Stimulated activated CD4-positive, alpha-beta T cell treated with anti-CD3 and anti-CD28 coated beads, Interleukin-4, amount 100 ng/mL, for 48 hours (primary cell): ENCODE measurements at places on chromosomes 5 and 9.

- no peak for DNase-seq
Measured at GRCh38 chr9:79012561-79012960, 559.2 kb upstream of the TLE4 start.

DNA sequence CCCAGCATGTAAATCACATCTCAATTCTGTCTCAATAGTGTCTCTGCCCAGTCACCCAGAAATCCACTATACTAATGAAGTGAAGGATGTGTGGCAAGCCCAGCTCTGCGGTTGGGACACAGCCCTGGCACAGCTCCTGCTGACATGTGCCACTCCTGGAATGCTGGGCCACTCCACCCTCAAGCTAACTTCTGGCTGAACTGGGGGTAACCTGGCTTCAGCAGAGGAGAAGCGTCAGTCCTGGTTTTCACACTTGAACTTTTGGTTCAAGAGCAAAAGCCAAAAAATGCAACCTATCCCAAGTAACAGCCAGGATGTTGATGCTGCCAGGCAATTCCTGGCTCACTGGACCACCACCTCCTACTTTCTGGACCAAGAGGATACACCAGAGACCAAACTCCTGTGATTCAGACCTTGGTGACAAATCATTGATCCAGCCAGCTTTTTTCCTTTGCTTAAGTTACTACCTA is 86.4 kb downstream of the ARRDC3 start:
- DNase-seq: no peak

- no peak for DNase-seq
Measured at GRCh38 chr5:161925960-161926359, 78.0 kb downstream of the GABRA1 start.

DNA sequence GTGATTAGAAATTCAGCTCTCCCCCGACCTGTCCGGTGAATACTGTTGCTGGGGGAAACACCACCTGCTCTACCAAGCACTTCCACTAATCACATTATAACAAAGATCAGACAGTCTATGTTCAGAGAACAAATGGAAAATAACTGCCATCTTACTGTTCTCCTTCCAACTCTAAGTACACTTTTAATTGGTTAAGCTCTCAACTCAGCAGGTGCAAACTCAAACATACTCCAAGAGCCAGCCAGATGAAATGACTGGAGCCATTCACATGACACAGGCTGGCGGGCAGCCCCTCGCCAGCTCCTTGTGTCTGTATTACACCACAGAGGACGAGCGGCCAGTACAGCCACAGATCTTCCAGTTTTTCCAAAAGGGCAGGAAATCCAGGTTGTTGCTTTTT is 16.1 kb downstream of the LIFR start:
- DNase-seq: no peak

DNA sequence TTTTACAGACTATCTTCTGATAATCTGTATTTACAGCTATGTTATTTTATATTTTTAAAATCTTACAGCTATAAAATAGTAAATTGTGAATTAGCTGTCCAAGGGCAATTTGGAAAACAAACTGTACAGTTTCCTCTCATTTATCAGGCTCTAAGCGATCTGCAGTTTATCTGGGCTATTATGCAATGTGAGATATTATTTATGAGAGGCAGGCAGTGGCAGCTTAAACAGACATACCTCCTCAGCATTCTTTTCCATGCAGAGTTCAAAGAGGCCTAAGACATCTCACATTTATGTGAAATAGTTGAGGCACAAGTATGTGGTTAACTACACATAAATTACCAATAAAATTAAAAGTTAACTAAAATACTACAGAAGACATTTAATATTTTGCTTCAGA is 10.2 kb downstream of the NIPSNAP3B start:
- no peak for DNase-seq

- DNase-seq: no peak
Measured at GRCh38 chr5:100647461-100648230, 112.5 kb downstream of the FAM174A start.

DNA sequence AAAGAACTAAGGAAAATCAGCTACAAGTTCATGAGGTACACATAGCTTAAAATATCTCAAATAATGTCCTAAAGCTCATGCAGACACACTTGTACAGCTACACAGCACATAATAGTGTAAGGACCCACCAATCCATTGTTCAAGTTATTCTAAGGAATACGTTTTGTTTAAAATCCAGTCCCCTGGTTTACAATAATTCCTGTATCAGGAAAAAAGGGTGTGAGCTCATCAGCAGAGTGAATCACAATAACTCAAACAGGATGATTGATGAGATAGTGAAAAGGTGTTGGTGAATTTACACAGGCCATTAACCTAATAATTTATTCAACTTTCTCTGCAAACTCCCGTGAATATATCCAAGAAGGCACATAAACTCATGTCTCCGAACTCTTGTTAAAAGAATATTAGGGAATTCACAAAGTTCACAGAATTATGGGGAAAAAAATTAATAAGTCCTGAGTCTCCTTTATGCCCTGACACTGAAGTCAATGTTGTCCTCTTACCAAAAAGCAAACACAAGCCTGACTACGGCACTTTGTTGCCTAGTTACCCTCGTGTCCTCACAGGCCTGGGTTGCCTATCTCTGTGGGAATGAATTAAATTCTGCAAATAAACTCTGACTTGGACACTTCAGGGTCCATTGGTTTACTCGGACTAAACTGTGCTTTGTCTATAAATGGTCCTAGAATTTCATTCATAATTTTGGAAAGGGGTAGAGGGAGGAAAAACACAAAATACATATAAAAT is 142.8 kb upstream of the PDE4D start:
- DNase-seq: no peak

DNA sequence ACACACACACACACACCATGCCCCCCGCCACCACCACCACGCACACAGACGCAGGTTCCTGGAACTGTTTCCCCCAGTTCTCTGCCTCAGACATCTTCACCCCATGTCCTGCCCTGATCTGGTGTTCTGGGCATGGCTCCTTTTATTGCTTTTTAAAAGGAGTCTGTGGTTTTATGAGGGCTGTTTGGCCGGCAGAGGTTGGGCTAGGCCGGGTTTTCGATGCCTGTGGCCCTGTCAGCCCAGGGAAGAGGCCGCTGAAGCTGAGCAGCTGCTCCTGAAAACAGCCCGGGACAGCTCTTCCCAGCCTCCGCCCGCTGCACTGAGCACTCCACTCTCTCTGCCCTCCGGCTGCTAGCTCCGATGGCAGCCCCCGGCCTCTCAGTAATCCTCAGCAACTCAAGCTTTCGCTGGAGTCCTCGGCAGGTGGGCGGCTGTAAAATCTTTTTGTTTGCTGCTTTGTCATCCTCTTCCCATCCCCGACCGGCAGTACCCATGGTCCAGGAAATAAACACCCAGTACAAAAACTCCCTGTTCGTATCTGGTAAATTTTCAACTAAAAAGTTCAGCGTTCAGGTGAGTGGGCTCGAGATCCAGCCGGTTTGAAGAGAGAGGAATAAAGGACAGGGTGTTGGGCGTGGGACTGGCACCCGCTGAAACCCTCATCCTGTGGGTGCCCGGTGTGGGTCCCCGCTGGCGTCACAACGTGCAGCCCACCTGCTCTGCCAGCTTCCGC is 103.0 kb upstream of the ERCC6L2 start:
- no peak for DNase-seq

GRCh38 chr5:126490167-126490940 is 67.1 kb downstream of the GRAMD2B start:
- DNase-seq: no peak
